Vein endothelial cell (primary cell): ENCODE measurements at places on chromosomes 5 and 9. TPM values are rescaled to one million over a fixed set of nuclear protein-coding genes. Genes with fewer than 3 reads are reported as not detected.

Gene HRH2
- under 0.01 TPM in 1 of 2 replicates, not detected in the other for total RNA-seq

Gene SEMA6A
- 5.4 and 9.5 TPM in 2 replicates for total RNA-seq

Gene NIPAL4
- total RNA-seq = not detected in 2 replicates

Gene HAVCR1
- total RNA-seq = not detected in 2 replicates

Gene IFNA13
- total RNA-seq = not detected in 2 replicates

Gene SH3RF2
- total RNA-seq = under 0.01 and 0.67 TPM in 2 replicates

Gene TLE4
- total RNA-seq = 41.9 and 49.6 TPM in 2 replicates

Gene SRP19
- total RNA-seq = 39.5 and 57.2 TPM in 2 replicates

Gene PCDHB16
- total RNA-seq = 0.65 and 0.86 TPM in 2 replicates

Gene WASHC1
- total RNA-seq = 2.7 and 3.9 TPM in 2 replicates

Gene DPH7
- 21.9 and 29.7 TPM in 2 replicates for total RNA-seq

Gene CDKN2A
- total RNA-seq = 10.0 and 18.0 TPM in 2 replicates

Gene GDA
- total RNA-seq = not detected in 2 replicates

Gene BTNL8
- not detected in 2 replicates for total RNA-seq

Gene C5orf22
- total RNA-seq = 25.1 and 25.5 TPM in 2 replicates

Gene CTXN3
- not detected in 2 replicates for total RNA-seq

Gene ANKRD31
- total RNA-seq = under 0.01 and 0.10 TPM in 2 replicates

Gene EDIL3
- 2.9 and 3.5 TPM in 2 replicates for total RNA-seq
